Foreskin keratinocyte (primary cell): ENCODE measurements at places on chromosomes 2 and 18.

- no peak for DNase-seq
Measured at GRCh38 chr2:26330114-26330549, 15.8 kb upstream of the SELENOI start.

- DNase-seq, result no peak
Measured at GRCh38 chr2:154960802-154961583, 262.5 kb downstream of the KCNJ3 start.

- no peak for DNase-seq
Measured at GRCh38 chr2:46563186-46563585, 83.8 kb downstream of the TMEM247 start.

GRCh38 chr2:165793779-165794535 lies at the start of gene GALNT3:
TSS of gene GALNT3 (minus strand) at chr2:165794247. CDS start at chr2:165770700, 23,547 bp downstream.
- peak; percentile 86 for DNase-seq

DNA sequence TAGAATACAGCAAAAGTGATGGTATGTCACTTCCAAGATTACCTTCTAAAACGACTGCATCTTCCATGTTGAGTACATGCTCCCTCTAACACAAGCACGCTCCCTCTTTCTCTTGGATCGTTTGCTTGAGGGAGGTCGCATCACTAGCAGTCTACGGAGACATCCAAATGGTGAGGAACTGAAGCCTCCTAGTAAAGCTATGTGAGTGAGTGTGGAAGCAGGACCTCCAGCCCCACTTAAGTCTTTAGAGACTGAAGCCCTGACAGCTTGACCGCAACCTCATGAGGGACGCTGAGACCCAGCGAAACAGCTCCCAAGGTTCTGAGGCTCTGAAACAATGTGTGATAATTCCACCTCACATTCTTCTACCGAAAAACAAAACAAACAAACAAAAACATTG lies 486.7 kb upstream of the GCFC2 start:
- DNase-seq, result no peak

DNA sequence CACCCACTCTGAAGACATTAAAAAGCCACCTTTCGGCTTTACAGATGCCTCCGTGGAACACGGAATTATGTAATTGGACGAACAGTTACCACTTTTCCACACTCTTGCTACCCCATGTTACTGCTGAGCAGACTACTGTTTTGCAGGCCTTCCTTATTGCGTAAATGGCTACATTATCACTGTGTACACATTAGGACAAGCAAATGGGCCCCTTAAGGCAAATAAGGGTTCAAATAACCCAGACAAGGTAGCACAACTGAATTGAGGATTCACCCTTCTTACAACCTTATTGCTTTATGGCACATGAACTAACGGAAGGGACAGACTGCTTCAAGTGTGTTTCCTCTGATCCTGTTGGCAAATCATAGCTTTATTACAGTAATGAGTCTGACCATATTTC lies 832.2 kb upstream of the FANCL start:
- DNase-seq, result no peak

- DNase-seq, result no peak
Measured at GRCh38 chr2:162964513-162964912, 125.9 kb upstream of the KCNH7 start.

- no peak for DNase-seq
Measured at GRCh38 chr2:203710226-203710625, 3.8 kb downstream of the CD28 start.

DNA sequence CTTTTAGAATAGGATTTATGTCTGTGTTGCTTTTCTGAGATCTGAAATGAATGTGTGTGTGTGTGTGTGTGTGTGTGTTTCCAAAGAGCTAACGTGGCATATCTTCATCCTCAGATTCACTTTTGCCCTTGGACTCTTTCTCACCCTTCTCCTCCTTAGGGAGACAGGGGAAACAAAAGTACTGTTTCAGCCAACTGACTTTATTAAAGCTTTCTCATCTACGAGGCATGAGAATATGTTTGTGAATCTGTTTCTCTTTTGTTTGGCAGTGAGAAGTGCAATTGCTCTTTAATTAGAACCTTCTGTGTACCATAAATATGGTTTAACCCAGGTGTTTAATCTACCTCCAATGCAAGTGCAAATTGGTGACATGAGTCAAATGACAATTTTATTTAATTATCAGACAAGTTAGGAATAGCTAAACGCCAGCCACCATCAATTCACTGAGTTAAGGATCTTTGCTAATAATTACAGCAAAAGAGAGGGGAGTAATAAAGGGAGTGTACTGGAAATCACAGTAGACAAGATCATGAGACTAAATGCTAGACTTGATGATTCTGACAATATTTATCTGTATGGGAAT lies 186.4 kb upstream of the COL3A1 start:
- DNase-seq, result no peak

GRCh38 chr2:220168891-220169546 lies 541.6 kb downstream of the SLC4A3 start:
- DNase-seq, result no peak

DNA sequence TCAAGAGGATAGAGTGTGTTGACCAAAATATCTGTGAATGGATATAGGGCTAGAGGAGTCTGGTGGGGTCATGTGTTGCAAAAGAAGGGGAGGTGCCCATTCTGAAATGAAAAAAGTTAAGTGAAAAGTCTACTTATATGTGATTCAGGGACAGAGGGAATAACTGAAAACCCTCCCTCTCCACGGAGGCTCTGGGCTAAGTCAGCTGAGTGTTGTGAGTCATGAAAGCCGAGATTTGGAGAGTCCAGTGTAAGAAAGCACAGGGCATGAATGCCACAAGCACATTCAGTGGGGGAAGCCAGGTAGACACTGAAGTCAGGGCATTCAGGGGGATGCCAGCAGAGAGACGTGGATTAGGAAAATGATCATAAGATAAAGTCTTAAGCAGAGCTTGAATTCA lies 871.9 kb downstream of the TSN start:
- no peak for DNase-seq

GRCh38 chr2:96396095-96396494 lies 60.5 kb downstream of the NCAPH start:
- no peak for DNase-seq

- no peak for DNase-seq
Measured at GRCh38 chr18:23307567-23308295, 145.4 kb upstream of the RIOK3 start.

DNA sequence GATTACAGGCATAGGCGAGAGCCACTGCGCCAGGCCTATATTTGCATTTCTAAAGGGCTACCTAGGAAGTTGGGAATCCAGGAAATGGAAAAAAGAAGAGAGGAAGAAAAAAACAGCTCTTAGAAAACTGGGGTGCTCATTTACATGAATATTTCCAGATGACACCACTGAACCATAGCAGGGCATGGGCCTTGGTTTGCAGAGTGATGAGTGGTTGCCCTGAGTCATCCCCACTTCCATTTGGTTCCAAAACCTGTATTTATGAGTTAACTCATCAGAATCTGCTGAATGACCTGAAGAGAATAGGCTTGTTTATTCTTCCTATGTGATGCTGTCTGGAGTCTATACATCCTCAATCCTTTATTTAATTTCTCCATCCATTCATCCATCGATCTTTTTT lies 36.2 kb downstream of the EHD3 start:
- DNase-seq, result peak; percentile 39

DNA sequence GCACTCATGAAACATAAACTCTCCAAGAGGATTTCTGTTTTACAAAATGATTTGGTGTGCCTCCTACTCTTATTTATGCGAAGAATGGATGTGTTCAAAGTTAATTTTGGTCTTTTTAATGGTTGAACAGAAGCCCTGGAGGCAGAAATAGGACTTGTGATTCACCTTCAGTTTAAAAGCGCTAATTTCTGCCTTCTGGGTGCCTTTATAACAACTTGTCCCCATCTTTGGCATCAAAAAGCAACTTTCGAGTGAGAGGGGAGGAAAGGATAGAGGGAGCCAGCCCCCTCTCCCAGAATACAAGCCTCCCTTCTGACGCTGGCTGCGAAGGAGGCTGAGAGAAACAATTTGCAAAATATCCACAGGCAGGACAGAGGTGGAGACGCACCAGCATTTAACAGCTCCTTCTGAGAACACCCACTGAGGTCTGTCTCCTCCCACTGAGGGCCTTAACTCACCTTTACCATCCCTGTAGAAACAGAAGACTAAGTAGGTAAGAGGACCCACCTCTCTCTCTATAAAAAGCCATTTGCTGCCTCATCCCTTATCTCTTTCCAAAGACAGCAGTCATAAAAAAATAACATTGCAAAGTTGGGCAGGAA lies 24.3 kb upstream of the BCL11A start:
- DNase-seq, result no peak

DNA sequence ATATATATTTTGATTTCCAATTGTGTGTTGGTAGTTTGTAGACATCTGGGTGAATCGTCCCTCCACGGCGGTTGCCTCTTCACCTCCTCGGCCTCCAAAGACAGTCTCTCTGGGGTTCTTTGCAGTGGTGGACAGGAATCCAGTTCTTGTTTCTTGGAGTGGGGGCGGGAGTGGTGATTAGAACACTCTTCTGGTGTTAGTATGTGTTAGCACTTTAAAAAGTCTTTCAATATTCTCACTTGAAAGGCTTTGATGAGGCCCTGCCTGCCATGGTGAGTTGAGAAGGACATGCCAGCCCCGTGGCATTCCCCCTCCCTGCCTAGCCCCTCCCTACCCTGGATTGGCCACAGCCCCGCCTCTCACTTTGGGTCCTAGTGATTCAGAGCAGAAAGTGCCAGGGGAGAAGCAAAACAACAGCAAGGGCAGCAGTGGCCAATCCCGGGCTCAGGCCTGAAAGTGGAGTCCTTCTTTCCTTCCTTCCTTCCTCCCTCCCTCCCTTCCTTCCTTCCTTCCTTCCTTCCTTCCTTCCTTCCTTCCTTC lies 316.8 kb upstream of the HS6ST1 start:
- DNase-seq, result no peak

- DNase-seq, result peak; percentile 16
Measured at GRCh38 chr2:146324951-146325350, 1519.9 kb upstream of the ACVR2A start.

DNA sequence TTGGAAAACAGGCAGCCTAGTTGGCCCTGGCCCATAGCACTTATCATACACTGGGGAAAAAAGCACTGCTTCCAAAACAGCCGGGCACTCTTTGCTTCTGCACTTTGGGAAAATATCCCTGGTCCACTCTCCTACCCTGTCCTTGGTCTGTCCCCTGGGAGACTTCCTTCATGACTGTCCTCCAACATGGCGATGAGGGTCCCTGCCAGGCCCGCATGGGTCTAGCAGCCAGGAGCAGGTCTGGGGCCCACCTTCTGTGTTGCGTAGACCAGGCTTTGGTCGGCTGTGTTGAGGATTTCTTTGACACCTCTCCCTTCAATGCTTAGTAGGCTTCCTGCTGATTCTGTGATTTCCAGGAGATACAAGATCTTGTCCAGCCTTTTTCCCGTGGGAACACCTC lies 12.2 kb downstream of the KCNF1 start:
- no peak for DNase-seq
